Stimulated activated naive CD4-positive, alpha-beta T cell (primary cell): ENCODE measurements at places on chromosomes 6 and 20.

GRCh38 chr6:128554302-128554701, 33.9 kb upstream of the PTPRK start:
- no peak for DNase-seq

DNA sequence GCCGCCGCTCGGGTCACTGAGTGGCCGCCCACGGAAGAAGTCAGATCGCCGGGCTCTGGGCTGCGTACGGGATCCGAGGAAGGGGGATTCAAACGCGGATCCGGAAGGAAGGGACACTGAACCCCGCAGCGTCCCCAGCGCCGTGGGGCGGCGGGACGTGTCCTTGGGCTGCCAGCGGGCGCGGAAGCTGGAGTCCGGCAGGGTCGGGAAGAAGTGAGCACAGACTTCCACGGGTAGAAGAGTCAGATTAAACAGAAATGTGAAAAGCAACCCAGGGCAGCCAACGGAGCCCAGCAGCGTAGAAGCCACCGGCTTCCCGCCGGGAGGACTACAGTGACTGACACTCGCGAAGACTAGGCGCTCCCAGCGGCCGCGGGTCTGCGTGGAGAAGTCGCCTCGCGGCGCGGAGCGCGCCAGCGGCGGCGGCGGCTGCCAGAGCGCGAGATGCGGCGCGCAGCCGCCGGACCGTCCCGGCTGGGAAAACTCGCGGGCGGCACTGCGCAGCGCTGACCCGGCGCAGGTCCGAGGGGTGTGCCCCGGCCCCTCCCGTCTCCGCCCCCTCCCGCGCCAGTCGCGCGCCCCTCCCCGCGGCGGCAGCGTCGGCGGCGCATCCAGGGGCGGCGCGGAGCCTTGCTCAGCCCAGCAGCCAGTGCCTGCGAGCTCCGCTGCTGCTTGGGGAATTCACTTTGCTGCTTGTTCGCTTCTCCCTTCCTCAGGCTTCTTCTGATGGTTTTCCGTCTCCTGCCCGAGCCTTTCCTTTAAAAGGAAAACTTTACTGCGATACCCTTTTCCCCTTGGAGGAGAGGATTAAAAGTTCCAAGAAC, at the start of gene SAMD5:
Gene SAMD5, plus strand, starts transcription at position 649 of the 824 bp plus-strand sequence. CDS start 239 bp downstream, outside the sequence.
- no peak for DNase-seq

GRCh38 chr6:149854532-149854931, 9.6 kb downstream of the LRP11 start:
- DNase-seq = no peak

GRCh38 chr20:50041246-50041873, 58.6 kb downstream of the SNAI1 start:
- DNase-seq = no peak

DNA sequence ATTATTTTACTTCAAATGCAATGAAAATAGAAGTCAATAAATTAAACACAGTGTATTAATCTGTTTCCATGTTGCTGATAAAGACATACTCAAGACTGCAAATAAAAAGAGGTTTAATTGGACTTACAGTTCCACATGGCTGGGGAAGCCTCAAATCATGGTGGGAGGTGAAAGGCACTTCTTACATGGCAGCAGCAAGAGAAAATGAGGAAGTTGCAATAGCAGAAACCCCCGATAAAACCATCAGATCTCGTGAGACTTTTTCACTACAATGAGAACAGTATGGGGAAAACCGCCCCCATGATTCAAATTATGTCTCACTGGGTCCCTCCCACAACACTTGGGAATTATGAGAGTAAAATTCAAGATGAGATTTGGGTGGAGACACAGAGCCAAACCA, 82.2 kb downstream of the GPR63 start:
- DNase-seq = no peak

DNA sequence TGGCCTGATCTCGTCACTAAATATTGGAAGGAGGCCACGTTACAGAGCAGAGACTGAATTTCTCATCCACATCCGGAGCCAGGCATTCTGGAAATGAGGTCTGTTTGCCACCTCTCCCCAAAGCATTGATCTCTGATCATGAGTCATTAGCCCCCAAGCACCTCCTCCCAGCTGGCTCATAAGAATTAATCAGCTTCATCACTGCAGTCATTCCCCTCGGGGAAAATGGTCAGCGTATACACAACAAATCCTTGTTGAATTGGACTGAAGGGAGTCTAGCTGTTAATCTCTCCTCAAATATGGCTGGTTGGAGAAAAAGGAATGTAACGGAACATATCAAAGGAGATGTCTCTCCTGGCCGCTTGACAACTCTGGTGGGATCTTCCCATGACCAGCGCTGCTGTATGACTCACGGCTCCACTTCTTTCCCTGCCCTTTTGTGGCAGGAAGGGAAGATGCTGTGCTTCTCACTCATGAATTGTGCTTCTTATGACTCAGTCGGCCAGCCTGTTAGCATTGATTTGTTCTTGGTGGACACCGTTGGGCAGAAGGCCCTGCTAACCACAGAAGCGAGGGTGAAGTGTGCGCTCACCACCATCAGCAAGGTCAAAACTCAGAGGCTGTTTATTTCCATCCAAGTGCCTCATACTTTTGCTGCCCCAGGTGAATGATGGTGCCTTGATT, 76.7 kb downstream of the RNF182 start:
- DNase-seq = no peak

DNA sequence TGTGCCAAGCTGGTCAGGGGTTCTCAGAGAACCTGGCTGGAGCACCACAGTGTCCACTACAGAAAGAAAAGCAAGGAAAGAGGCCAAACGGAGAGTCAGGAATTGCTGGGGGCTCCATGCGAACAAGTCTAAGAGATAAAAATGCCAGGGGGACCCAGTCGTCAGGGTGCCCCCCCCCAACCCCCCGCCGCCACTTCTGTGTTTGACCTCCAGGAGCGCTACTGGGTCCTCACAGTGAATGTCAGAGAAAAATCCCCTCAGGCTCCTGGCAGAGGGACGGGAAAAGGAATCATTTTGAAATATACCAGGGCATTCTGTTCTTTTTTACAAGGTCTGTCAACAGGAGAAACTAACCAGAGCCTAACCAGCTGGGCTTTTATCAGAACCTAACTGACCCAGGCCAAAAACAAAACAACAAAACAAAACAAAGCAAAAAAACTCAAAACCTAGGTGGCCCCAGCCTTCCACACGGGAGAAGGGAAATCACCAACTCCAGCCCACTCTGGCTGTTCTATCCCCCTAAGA, 17.9 kb upstream of the NELFCD start:
- DNase-seq = no peak
